ENCODE measurements at places on chromosomes 12 and 14.
A peak's percentile ranks its signal among the peaks of the same experiment; 100 is the strongest.

DNA sequence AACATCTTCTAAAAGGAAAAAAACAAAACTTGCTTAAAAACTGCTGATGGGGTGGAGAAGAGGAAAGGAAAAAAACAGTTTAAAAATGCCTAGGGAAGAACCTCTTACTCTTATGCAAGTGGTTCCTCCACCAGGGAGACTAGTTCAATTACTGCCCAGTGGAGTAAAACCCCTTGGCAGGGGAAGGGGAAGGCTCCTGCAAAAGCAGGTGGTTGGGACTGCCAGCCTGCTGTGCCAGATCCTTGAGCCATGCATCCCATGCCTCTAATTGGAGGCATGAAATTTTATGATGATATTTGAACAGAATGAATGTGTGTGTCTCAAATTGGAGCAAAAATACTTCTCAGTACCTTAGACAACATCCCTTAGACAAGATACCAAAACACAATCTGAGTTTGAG lies 118.8 kb downstream of the FSCB start:
- no peak for DNase-seq

DNA sequence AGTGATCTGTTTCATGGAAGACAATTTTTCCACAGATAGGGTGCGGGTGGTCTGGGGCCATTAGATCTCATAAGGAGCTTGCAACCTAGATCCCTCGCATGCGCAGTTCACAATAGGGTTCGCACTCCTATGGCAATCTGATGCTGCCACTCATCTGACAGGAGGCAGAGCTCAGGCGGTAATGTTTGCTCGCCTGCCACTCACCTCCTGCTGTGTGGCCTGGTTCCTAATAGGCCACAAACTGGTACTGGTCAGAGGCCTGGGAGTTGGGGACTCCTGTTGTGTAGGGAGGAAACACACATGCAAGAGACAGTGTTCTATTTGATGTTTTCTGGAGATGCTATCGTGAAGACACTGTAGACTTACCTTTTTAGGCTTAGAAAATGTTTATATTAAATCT lies 77.0 kb upstream of the FGD4 start:
- DNase-seq: peak; percentile 62

DNA sequence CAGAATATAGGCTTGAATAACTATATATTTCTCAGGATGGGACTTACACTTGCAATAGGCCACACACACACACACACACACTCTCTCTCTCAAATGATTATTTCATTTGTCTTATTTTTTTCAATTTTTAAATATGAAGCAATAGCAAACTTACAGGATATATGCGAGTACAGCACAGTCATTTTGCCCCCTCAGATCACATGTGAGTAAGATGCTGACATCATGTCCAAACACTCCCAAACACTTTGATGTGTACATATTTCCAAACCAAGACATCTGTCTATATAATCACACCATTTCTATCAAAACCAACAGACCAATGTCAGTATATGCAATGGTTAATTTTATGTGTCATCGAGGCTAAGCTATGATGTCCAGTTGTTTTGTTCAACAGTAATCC lies 1535.9 kb upstream of the FLRT2 start:
- DNase-seq: no peak

DNA sequence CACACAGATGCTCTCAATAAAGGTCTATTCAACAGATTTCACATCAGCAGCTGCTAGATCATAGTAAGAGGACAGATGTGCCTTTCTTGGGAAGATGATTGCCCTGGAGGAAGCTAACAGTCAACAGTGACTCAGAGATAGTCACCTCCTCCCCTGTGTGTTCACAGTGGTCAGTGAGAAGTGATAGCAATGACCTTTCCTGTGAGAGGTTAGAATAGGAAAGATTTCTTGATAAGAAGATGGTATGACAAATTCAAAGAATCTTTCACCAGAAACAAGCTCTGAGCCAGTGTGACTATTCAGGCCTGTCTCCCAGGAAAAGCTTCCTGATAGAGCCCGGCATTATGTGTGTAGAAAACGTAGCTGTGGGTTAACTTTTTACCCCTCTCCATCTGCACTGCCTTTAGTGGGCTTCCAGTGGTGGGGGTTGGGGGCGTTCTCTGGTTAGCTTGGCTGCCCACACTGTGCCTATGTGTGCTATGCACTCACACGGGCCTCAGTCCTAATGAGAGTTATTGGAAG lies 66.4 kb upstream of the ARHGAP5 start:
- DNase-seq: no peak

GRCh38 chr14:100472094-100472455 lies 115.1 kb downstream of the BEGAIN start:
- DNase-seq: no peak

GRCh38 chr12:21718944-21719650 lies 55.4 kb downstream of the KCNJ8 start:
- DNase-seq: no peak

GRCh38 chr12:71216725-71217579 lies 59.2 kb upstream of the TSPAN8 start:
- DNase-seq: no peak

DNA sequence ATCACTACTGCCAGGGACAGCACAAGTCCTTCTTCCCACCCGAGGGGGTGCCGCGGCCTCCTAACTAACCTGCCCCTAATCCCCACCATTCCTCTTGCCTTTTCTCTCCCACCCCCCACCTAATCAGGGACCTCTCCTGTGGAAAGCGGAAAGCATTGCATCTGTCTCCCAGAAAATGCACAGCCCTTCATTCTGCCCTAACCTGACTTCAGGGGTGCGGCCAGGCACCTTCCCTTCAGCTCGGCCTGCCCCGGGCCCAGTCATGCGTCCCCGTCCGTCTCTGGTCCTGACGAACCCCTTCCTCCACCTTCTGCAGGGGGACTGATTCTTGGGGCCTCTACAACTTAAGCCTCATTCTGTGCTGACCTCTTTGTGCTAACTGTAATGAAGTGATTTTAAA lies 43.9 kb upstream of the TRAF3 start:
- DNase-seq: no peak

GRCh38 chr14:68607867-68608573 lies 184.8 kb downstream of the ZFP36L1 start:
- no peak for DNase-seq

DNA sequence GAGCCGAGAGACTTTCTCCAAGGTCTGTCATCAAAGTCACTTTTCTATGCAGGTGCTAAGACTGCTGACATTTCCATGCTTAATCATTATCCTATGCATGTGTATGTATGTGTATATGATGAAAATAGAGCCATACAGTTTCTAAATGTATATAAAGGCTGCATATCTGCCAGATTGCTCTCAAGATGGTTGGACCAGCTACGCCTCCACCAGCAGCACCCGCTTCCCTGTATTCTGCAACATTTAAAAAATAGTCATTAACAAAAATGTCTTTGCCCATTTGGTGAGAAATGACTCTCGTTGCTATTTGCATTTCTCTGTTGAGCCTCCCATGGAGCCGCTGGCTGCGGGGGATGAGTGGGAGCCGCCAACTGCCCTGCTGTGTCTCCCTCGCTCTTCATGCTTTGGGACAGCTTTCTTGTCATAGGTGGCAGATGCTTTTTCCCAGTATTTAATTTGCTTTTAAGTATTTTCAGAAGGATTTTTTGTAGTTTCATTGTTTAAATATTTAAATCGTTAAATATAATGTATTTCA lies 54.7 kb downstream of the DYNC1H1 start:
- DNase-seq: no peak

GRCh38 chr14:36512585-36513003 lies 7.4 kb downstream of the NKX2-1 start:
- no peak for DNase-seq

DNA sequence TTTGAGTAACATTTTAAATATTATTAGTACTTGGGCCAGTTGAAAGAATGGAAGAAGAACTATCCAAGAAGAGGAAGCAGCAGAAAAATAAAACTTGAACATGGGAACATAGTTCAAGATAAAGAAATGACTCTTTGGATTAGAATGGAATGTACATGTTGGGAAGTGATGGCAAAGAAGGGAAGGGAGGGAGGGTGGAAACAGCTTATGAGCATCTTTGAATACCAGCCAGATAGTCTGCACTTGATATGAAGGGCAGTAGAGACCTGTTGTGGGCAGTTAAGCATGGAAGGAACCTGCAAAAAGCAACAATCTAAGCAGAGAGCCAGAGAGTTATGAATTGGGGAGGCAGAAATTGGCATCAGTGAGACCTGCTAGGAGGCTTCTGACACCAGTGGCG lies 10.0 kb upstream of the IL22 start:
- no peak for DNase-seq

- DNase-seq: no peak
Observed at GRCh38 chr12:132217371-132217770, 73.1 kb downstream of the NOC4L start.

DNA sequence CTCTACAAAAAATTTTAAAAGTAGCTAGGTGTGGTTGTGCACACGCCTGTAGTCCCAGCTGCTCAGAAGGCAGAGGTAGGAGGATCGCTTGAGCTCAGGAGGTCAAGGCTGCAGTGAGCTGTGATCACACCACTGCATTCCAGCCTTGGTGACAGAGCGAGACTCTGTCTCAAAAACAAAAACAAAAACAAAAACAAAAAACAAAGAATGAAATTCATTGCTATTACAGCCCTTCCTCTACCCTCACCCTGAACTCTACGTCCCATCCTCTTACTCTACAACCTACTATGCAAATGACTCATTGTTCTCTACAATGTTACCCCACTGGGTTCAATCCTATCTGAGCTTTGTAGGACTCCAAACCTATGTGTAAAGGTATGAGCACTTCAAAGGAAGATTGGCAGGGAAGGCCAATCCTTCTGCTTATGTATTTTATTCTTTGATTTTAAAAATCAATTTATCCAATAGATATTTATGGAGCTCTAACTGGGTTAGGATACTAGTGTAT lies 39.3 kb downstream of the NINJ2 start:
- DNase-seq: no peak

DNA sequence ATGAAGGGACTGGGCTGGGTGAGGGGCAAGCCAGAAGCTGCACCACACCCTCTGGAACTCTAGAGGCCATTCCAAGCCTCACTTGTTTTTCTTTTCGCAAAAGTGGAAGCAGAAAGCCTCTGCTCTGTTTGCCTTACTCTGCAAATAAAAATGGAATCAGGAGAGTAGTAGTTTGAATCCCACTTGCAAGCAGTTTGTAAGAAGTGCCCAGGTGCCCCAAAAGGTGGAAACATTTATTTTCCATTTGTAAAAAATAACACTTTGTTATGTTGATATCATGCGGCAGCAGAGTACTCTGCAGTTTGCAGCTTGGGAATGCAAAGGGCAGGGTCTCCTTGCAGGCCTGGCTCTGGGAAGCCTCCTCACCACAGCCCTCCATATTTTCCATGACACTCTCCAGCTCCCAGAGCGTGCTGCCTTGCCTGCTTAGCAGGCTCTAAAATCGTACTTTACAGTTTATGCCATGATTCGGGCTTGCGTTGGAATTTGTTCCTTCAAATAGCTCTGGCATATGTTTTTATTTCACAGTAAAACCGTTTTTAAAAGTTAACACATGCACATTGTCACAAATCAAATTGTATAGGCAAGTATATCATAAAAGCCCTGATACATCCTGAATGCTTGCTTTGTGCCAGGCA lies 20.0 kb downstream of the TUNAR start:
- no peak for DNase-seq

- no peak for DNase-seq
Observed at GRCh38 chr12:91271185-91271584, 88.6 kb upstream of the DCN start.

DNA sequence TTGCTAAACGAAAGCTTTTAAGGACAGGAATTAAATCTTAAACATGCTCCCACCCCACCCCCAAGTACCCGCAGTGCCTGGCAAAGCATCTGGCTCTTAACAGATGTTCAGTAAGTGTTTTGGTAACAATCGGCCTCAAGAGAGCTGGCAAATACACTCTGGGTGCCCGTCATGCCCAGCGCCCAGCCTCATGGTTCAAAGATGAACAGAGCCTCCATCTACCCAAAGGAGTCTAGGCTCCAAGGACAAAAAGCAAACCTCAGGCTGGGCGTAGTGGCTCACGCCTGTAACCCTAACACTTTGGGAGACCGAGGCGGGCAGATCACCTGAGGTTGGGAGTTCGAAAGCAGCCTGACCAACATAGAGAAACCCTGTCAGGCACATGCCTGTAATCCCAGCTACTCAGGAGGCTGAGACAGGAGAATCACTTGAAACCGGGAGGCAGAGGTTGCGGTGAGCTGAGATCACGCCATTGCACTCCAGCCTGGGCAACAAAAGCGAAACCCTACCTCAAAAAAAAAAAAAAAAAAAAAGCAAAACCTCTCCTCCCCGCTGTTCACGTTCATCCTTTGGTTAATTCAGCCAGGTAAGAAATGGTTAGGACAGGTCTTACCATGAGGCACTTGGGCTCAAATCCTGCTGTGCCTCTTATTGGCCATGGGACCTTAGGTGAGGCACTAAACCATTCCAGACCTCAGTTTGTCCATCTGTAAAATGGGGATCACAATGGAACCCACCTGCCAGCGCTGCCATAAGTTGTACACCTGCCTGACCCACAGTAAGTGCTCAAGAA lies 151.3 kb downstream of the BCL11B start:
- DNase-seq: no peak

GRCh38 chr12:49527361-49528130 lies 11.3 kb upstream of the KCNH3 start:
- DNase-seq: no peak

DNA sequence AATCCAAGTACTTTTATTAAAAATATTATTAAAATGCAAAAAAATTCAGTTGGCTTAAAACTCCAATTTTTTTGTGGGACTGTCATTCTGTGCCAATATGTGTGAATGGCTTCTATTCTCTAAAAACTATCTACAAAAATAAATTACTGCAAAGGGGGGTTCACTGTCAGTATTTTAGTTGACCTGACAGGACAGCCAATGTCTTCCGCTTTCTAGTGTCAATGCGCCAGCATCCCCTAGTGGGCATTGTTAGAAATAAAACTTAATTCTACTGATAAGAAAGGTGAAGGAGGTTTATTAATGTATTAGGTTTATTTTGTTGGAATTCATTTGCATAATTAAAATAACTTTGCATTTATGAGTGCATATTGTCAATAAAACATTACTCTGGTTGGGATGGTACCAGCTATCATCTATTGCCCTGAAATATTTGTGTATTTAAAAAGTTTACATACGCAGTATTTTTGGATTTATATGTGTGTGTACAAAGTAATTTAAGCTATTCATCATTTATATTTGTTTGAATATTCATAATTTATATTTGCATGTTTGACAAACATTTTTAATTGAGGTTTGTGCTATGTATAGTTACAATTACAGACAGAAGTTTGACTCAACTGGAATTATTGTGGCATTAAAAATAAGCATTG lies 527.2 kb downstream of the FLRT2 start:
- DNase-seq: no peak

DNA sequence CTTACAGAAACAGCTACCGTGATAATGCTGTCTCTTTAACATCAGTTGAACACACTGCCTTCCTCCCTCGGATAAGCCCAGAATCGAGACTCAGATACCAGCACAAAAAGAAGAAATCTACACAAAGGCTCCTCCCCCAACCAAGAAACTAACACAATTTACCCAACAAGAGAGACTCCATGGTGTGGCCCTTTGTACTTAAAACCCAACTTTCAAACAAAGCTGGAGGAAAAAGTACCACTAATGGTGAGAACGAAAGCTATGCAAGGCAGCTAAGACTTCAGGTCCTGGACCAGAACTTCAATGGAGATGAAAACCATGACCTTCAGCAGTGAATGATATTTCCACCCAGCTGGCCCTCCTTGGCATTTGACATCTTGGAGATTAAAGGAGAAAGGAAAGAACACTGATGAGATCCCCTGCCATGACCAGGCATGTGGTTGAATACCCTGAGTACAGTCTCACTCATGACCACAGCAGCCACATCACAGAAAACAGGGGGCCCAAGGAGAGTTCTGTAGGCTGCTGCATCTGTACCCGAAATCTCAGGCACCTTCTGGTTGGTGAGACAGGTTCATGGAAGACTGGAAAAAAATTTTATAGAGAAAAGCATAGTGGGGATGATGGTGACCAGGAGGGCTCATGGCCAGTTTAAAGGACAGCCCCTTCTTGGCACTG lies 36.7 kb downstream of the RBM19 start:
- DNase-seq: no peak
